LNCaP clone FGC (cell line): ENCODE measurements at places on chromosomes 7 and 10.

GRCh38 chr10:86945361-86946212, 11.8 kb downstream of the MMRN2 start:
- DNase-seq, result no peak

DNA sequence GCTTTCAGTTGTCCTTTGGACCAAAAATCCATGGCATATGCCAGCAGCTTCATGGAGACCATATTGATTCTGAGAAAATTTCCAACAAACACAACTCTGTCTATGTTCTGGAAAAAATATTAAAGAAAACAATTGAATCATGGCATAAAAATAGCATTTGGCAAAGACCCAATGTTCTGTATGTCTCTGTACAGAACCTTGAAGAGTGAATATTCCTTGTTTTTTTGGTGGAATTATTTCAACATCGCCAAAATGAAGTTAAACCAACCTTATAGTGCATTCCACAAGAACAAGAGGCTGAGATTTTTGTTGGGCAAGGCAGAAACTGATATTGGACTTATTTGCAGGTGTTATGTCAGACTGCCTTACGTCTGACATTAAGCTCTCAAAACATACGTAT, 53.3 kb upstream of the SLC16A12 start:
- no peak for DNase-seq

GRCh38 chr10:112302335-112302734, 19.1 kb downstream of the TECTB start:
- DNase-seq, result no peak

GRCh38 chr7:88203401-88203800, 16.4 kb downstream of the SRI start:
- no peak for DNase-seq

DNA sequence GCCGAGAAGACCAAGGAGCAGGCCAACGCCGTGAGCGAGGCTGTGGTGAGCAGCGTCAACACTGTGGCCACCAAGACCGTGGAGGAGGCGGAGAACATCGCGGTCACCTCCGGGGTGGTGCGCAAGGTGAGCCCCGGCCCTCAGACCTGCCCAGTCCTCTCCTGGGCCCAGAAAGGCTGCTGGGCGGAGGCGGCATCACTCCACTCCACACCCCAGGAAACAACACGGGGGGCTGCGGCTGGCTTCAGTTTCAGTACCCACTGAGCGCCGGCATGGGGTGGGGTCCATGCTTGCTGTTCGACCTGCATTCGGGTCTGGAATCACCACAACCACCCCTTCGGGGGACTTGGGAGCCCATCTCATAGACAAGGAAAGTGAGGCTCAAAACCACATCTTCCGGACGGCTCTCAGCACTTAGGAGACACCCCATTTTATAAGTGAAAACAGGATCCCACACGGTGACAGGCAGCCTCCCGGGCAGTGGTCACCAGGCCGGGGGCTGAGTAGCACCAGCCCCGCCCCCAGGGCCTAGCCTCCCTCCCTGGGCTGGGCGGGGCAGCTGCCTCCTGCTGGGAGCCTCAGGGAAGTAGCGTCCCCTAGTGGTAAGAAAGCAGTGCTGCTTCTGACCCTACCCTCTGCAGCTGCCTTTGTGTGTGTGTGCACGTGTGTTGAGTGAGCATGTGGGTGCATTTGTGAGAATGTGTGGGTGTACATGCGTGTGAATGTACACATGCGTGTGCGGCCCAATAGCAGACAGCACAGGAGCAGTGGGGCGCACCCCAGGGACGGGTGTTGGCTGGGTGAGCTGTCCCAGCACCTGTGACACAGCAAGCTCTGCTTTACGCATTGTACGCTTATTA, 1.8 kb downstream of the SNCG start:
- DNase-seq, result no peak

- no peak for DNase-seq
These were observed 134.6 kb downstream of the PIP4K2A start for GRCh38 chr10:22579826-22580225.

GRCh38 chr7:159064816-159065510, 79.7 kb downstream of the VIPR2 start:
- DNase-seq, result no peak

DNA sequence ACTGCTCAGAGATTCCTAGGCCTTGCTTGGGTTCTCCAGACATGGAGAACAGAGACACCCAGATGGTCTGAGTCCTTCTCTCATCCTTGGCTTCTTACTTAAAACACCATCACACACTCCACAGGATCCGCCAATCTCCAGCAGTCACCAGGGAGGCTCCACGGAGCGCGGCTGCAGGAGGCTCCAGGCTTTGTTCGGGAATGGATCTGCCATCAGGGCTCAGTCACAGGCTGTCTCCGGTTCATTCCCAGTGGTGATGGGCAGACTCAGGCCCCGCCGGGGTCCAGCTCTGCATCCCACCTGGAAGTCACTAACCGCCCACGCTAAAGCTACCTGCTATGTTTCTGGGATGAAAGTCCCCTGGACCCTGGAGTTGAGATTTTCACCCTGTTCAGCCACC, 312.9 kb downstream of the TCERG1L start:
- DNase-seq, result no peak

DNA sequence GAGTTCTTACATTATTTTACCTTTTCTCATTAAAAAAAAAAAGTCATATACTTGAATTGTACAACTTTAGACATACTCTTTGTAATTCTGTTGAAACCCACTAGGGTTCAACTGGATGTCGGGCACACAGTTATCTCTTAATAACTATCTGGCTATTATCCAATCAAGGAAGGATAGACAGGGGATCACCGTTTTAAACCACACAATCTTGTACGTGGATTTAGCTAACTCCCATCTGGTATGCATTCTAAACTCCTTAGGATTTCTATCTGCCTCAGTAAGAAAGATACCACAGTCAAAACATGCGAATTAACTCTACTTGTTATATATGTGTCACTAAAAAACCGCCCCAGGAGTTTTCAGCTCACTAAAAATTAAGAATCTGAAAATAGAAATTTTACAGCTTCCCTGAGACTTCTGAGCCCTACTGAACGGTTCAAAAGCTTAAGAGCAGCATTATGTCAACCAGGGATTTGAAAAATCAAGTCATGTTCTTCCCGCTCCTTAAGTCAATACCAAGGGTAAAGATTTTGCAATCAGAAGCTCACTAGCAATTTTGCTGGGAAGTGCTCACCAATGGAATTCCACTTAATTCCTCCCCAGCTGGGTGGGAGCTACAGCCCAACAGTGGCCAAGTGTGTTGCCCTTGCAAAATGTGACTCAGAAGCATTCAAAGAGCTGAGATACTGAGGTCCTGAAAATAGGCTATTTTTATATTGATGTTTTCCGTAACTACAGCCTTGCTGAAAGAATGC, 267.0 kb downstream of the FRMD4A start:
- DNase-seq, result no peak

- DNase-seq, result no peak
These were observed 247.7 kb downstream of the TFEC start for GRCh38 chr7:115782696-115783490.

GRCh38 chr10:95821720-95822119, 65.8 kb downstream of the ENTPD1 start:
- DNase-seq, result no peak

- peak; percentile 18 for DNase-seq
These were observed 78.5 kb upstream of the CTTNBP2 start for GRCh38 chr7:117951691-117952280.

- peak; percentile 83 for DNase-seq
These were observed 178.5 kb downstream of the NRP1 start for GRCh38 chr10:33155720-33156638.

DNA sequence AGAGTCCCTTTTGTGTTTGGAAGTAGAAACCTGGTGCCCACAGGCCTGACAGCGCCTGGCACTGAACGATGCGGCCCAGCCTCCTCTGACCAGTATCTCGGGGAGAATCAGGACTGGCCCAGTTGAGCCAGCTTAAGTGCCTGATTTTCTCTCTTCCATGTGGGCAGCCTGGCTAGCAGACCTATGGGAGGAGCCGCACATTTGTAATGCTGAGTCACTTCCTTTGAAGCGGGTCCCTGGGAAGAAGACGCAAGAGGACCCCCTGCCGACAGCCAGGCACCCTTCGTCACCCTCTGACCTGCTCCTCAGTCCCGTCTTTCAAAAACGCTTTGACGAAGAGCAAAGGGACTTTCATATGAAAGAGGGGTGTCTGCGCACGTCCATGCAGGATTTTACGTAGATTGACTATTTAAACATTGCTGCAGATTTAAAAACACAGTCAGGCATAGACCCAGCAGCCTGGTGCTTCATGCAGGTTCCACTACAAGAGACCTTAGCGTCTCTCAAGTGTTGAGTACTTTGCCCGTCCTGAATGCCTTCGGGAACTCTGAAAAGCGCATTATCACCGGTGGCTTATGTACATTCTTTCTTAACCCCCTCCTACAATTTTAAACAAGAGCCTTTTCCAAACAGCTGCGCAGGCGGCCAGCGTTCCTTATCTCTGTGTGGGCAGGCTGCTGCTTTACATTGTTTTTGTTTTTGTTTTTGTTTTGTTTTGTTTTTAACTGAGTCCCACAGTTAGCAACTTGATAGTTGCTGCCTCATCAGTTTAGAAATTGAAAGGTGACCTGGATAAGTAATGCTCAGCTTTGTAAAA, 36.5 kb upstream of the AP5Z1 start:
- no peak for DNase-seq

DNA sequence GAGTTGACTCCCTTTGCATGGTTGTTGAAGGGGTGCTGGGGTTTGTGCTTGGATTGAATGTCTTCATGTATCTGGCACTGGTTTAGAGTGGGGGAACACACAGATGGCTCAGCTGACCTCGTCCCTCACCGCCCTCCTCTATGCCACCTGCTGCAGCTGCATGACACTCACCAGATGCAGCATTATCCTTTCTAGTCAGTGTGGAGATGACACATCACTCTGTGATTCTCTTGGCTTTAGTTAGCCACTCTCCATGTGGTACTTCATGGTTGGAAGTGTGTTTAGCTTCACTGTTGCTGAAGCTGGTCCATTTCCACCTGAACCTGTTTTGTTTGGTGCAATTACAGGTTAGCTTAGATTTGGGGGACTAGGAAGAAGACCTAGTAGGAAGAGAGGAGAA, 56.3 kb upstream of the BMPER start:
- DNase-seq, result no peak

- DNase-seq, result no peak
These were observed 30.3 kb upstream of the HERPUD2 start for GRCh38 chr7:35725280-35725680.

DNA sequence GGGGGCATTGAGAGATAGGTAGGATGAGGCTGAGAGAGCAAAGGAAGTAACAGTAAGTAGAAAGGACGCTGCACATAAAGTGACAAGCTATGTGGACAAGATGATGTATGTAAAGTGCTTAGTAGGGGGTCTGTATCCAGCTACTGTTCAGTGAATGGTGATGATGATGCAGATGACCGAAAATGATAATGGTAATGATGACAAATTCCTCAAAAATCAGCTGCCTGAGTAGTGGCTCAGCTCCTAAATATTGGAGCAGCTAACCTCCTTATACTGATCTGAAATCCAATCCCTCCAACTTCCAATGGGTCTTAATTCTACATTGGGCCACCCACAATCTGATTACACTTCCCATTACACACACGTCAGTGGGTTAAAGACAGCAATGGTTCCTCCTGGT, 27.1 kb upstream of the KCNMA1 start:
- DNase-seq, result no peak

GRCh38 chr7:96055717-96056116, 266.2 kb downstream of the SLC25A13 start:
- DNase-seq, result no peak

DNA sequence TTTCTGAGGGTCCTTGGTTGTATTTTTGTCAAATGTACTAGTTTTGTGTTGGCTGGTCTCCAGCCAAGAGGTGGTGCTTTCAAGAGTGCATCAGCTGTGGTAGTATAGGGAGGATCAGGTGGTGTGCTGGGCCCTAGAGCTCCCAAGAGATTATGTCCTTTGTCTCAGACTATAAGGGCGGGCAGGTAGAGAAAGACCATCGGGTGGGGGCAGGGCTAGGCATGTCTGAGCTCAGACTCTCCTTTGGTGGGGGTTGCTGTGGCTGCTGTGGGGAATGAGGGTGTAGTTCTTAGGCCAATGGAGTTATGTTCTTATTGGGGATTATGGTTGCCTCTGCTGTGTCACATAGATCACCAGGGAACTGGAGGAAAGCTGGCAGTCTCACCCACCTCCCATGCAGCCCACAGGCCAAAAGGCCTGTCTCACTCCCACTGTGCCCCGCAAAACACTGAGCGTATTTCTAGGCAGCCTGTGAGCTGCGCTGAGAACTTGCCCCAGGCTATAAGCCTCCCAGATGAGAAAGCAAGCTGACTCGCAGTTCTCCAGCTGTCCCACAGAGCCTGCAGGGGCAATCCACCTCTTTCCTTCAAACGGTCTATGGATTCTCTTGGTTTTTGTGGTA, 1066.7 kb downstream of the GRM8 start:
- no peak for DNase-seq

DNA sequence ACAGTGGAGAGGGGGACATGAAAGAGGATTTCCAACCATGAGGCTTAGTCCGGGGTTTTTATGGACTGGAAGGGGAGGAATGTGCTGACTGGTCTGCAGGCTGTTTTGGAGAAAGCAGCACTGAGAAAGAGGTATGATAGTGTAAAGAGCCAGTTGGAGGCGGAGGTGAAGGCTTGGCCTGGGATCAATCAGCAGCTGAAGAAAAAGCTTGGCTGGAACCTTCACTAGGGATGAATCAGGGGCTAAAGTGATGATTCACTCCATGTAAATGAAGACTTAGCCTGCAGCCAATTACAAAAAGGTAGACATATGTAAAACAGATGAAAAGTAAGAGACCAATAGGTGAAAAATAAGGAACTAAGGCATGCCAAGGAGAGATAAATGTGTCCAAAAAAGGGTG, 1382.6 kb downstream of the GATA3 start:
- no peak for DNase-seq
